T47D (cell line): ENCODE measurements at places on chromosomes 3 and 15.

- DNase-seq = no peak
Measured at GRCh38 chr3:72475258-72476138, 372.7 kb downstream of the SHQ1 start.

GRCh38 chr3:4743371-4743770 is 235.9 kb upstream of the BHLHE40 start:
- no peak for DNase-seq

- DNase-seq = no peak
Measured at GRCh38 chr3:139917226-139917785, 17.7 kb upstream of the CLSTN2 start.

- no peak for DNase-seq
Measured at GRCh38 chr3:13684854-13685253, 135.9 kb downstream of the FBLN2 start.

GRCh38 chr15:94269954-94270353 is 38.6 kb downstream of the MCTP2 start:
- DNase-seq = no peak

GRCh38 chr15:58229297-58229768 is 91.2 kb downstream of the AQP9 start:
- no peak for DNase-seq
